ENCODE measurements at places on chromosomes 7 and 10.
A peak's percentile ranks its signal among the peaks of the same experiment; 100 is the strongest.

DNA sequence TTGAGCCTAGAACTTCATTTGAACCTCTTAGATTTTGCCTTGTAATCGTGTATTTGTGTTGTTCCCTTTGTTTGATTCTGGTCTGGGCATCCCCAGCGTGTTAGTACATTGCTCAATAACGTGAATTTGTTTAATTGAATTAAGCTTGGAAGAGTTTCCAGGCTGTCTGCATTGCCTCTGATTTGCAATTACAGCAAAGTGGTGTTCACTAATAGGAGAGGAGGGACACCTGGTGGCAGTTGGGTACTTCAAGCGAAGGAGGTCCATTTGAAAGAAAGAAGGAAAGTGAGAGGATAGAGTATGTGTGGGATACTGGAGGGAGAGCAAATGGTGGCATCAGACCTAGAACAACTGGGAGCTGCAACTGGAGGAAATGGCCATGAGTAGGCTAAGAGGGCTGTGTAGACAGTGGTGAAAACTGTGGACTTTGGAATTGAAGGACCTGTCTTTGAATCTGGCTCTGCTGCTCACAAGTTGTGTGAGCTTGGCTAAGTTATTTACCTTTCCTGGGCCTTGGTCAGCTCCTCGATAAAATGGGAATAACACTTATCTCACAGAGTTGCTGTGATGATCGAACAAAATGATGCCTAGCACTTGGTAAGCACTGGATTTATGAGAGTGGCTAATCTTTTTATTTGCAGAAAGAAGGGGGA, 15.1 kb downstream of the LSMEM1 start:
- DNase-seq = peak; percentile 54

DNA sequence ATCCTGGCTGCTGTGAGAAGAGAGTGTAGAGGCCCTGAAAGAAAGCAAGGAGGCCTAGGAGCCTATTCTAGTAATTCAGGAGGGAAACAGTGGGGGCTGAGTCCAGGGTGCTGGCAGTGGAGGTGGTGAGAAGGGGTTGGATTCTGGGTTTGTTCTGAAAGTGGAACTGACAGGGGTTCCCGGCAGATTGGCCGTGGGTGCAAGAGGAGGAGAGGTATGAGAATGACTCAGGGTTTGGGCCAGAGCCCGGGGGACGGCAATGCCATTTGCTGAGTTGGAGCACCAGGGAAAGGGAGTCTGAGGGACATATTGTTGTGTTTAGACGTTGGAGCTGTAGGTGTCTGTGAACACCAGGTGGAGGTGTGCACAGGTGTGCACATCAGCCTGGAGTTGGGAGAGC, 38.5 kb downstream of the NPTX2 start:
- DNase-seq = no peak

DNA sequence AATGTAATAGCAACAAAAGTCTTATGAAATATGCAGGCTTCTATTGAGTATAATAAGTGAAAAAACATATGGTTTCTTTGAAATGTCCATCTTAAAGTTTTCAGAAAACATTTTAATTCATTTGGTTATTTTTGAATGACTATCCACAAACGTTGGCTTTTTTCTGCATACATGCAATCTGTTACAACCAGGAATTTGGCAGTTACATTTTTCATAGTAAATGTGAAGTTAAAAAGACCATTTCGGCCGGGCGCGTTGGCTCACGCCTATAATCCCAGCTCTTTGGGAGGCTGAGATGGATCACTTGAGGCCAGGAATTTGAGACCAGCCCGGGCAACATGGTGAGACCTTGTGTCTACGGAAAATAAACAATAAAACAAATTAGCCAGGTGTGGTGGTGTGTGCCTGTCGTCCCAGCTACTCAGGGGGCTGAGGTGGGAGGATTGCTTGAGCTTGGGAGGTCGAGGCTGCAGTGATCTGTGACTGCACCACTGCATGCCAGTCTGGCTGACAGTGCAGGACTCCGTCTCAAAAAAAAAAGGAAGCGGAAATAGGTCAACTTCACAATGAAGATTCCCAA, 73.9 kb upstream of the NMT2 start:
- no peak for DNase-seq

DNA sequence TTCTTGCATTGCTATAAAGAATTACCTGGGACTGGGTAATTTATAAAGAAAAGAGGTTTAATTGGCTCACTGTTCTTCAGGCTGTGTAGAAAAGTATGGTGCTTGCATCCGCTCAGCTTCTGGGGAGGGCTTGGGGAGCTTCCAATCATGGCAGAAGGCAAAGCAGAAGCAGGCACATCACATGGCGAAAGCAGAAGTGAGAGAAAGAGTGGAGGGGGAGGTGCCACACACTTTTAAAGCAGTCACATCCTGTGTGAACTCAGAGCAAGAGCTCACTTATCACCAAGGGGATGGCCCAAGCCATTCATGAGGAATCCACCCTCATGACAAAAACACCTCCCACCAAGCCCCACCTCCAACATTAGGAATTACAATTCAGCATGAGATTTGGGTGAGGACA, 303.5 kb downstream of the OTUD1 start:
- no peak for DNase-seq

DNA sequence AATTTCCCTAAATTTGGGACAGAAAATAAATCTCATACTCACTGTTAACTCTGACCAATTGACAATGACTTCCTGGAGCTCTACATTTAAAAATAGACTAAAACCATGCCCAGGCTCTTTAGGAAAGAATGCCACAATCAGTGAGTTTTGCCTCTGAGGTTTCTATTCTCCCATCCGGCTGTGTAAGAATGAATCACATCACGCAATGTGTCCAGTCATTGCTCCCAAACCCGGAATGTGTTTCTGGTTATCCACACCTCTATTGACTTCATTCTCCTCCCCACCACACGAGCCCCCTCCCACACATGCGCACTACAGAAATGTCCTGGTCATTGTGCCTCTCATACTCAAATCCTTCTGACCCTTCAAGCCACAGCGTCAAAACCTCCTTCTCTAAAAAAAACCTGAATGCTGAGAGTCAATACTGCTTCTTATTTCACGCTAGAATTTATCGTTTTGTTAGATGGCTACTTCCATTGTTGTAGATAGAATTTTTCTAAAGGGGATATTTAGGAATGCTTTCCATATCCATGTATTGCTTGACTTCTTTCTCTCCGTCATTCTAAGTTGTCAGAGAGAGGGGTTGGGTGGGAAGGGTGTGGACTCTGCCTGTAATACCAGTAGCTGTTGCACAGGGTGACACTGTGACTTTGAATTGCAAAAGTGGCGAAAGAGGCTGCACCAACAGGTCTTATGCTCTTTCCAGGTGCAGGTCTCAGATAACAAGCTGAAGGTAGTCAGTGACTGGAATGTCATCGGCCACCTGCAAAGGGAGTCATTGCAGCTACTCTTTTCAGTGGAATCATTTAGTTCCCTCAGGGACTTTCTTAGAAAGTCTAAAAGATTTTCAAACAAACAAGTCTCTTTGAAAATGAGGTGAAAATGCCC, 356.6 kb downstream of the PAXIP1 start:
- no peak for DNase-seq

GRCh38 chr7:89680161-89680560, 474.1 kb upstream of the STEAP1 start:
- DNase-seq = no peak

DNA sequence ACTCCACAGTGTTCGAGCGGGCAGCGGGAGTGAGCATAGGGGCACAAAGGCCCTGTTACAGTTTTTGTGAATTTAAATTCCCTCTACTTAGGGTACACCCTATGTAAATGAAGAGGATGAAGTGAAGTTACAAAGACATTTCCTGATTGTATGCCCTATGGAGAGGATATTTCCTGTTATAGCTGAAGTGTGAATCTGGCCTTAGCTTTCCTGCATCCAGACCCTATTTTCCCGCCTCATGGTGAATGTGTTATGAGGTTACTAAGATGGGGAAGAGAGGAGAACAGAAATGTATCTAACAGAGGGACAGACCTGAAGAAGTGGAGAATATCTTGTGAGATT, 37.8 kb upstream of the COMMD3 start:
- DNase-seq = no peak

GRCh38 chr7:76234282-76234584, 32.5 kb downstream of the SRRM3 start:
- DNase-seq = no peak

DNA sequence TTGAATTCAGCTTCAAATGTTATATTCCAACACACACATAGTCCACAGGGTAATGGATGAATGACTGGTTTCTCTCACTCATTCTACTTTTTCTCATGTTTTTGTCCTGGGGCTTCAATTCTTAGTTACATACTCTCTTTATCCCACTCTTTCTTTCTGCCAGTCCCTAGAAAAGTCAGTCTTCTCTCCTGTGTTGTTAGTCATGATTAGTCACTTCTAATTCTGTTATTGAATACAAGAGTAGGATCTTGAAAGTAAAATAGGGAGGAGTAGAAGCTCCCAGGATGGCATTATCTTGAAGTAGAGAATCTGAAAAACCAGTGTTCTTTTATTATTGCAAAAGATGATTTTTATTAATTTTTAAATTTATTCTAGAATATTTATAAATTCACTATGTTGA, 45.5 kb upstream of the CALCR start:
- DNase-seq = no peak

GRCh38 chr10:22321924-22322640, 1.2 kb downstream of the BMI1 start:
- no peak for DNase-seq

All from renal pelvis (tissue), 12 donors.